ENCODE measurements at places on chromosomes 1 and 21.

- DNase-seq, result no peak
Observed at GRCh38 chr1:91744953-91745639, 140.9 kb downstream of the TGFBR3 start.

- DNase-seq, result no peak
Observed at GRCh38 chr1:225750420-225750819, 27.2 kb upstream of the SRP9 start.

DNA sequence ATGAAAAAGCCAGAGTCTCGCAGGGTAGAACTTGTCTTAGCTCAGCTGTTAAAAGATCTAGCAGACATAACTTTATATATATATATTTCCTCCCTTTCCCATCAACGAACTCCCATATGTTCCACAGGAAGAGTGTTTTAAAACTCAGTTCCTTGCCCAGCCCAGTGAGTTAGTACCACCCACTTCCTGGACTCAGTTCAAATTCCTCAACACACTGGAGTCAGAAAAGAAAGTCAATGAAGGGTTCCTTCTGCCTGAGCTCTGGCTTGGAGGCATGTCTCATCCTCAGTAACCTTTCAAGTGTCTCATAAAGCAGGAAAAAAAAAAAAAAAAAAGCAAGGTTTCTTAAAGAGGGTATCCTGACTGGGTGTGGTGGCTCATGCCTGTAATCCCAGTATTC lies 15.6 kb downstream of the TPM3 start:
- DNase-seq, result no peak

GRCh38 chr21:44317871-44318270 lies 18.0 kb downstream of the PFKL start:
- no peak for DNase-seq

- no peak for DNase-seq
Observed at GRCh38 chr1:103107741-103108375, 464 bp downstream of the COL11A1 start.

DNA sequence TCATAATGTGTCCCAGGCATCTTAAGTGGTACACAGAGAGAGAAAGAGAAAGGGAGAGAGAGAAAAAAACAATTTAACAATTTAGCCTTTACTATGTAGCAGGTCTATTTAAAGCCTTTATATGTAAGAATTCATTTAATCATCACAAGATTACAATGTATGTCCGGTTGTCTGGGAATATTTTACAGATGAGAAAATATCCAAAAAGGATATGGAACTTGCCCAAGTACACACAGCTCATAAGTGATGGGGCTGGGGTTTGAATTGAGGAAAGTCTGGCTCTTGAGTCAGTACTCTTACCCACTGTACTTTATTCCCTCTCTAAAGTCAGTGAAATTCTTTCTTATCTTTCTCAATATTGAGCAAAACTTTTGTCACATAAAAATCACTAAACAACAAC lies 104.6 kb downstream of the LYPLAL1 start:
- DNase-seq, result no peak

DNA sequence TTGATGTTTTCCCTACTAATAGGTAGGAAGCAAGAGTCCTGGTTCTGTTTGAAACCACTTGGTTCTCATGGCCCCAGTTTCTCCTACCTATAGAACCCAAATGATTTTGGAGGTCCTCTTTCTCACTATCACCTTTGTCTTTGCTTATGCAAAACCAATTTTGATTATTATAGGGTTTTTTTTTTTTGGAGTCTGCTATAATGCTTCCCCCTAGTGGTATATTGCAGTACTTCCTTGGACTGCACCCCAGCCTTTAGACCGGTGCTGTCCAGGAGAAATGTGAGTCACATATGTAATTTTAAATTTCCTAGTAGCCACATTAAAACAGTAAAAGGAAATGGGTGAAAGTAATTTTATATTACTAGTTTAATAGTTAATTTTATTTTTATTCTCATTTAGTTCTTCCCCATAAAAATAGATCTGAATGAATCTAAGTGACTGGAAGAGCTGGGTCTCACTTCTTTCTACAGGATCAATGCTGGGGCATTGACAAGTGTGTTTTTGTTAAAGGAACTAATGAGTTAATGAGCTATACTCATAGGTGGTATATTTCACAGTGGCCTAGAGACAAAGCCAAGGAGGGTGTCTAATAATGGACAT lies 10.6 kb downstream of the FCMR start:
- DNase-seq, result no peak

DNA sequence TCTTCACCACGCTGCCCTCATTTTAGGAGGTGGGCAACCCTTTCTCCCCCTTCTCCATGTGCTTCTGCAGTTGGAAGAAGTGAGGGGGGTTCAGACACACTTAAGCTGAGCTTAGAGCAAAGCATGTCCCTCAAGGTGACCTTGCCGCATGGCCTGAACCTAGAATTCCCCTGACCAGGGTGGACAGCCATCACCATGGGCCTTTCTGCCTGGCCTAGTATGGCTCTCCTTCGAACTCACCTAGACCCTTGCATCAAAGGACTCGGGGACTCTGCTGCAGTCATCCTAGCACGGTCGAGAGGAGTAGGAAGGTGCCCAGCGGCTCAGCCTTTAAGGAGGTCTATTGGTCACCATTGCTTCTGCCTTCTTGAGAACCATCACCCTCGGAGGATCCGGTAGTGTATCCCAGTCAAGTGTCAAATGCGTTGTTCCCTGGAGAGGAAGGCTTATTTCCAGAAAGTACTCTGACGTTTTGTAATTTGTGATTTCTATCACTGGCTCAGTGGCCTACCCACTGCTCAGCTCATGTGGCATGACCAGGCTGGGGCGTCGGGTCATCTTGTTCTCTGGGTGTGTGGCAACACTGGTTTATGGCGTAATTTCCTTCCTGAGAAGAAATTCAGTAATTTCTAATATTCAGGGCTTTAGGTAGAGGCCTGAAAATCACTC lies at the start of gene KCNE1:
TSS of gene KCNE1 (minus strand) at position 424 of the 669 bp plus-strand sequence. CDS start 62,576 bp downstream, outside the sequence.
- DNase-seq, result no peak

DNA sequence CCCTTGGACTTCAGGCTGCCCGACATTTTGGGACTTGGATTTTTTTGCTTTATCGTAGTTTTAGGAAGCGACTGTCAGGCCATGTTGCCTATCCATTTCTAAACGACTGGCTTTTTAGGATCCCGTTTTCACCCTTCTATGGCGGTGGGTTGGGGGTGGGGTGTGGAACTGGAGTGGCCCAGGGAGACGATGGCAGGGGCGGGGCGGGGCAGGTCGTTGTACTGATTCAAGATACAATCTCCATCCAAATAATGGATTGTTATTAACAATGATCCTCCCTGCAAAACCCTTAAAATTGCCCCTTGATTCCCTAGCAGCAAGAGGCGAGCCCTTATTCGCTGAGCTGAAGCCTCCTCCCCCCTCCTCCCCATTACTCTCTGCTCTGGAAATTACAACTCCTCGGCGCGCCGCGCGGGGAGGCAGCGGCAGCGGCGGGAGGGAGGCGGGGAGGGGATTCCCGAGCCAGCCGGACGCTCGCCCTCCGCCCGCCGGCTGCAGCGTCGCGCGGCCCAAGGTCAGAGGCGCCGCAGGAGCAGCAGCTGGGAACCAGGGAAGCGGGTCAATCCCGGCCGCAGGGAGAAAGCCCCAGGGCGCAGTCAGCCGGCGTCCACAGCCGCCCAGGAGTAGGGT lies at the start of gene TRIM67:
TSS of gene TRIM67 (plus strand) at position 392 of the 630 bp plus-strand sequence. CDS start 912 bp downstream, outside the sequence.
- DNase-seq, result no peak

DNA sequence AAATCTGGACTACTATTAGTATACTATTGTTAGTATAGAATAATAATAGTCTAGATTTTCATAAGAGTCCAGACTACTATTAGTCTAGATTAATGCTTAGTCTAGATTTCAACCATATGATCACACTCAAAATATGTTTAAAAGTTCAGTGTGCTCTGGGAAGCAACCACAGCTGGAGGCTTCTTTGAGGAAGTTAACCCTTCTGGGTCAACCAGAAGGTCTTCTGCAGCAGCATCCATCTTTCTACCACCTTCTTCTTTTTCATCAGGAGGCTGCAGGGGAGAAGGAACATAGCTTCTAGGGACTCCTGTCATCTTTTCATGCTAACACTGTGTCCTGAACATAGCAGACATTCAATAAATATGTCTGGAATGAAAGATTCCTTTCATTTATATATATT lies 51.2 kb upstream of the DNAJC6 start:
- DNase-seq, result no peak

- no peak for DNase-seq
Observed at GRCh38 chr1:53508991-53509666, 49.9 kb downstream of the DMRTB1 start.

DNA sequence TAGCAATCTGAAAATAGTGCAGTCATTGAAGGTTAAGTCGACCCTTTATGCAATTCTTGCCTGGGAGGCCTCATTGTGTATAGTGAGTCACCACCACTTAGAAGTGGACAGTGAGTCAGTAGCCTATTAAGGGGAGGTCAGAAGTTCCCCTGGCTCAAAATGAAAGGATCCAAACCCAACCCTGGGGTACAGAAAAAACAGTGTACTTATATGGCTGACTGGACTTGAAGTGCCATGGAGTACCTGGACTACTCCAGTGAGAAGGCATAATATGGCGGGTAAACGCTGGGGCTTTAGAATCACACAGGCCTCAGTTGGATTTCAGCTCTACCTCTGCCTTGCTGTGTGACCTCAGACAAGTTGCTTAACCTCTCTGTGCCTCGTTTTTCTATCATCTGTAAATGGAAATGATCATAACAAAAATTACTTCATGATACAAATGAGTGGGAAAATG lies 2.2 kb upstream of the BCL9 start:
- DNase-seq, result no peak

DNA sequence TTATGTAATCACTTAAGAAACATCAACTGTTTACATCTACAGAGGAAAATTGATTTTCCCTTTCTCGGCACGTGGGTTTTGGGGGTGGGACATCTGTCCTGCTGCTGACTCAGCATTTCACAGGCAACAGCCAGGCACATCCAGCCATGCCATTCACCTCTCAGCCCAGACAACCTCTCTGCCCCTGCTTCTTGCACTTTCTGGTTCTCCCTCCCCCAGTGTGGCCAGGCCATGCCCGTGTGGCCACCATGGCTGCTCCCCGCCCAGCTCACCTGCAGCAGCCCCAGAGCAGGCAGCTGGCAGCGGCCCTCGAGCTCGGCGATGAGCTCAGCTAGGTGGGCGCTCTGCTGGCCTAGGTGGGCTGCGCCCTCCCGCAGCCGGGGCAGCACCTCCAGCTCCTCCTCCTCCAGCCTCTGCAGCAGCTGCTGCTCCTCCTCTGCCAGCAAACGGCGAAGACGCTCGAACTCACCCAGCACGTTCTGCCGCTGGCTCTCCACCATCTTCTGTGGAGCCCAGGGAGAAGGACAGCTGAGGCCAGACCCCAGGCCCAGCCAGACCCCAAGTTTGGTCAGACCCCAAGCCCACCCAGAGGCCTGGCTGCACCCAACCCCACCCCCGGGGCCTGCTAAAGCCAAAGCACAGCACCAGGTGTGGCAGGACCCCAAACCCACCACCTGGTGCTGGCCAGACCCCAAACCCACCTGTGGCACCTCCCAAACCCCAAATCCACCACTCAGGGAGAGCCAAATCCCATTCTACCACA lies 5.8 kb downstream of the TRIM11 start:
- no peak for DNase-seq
